ENCODE measurements at places on chromosomes 5 and 9.

DNA sequence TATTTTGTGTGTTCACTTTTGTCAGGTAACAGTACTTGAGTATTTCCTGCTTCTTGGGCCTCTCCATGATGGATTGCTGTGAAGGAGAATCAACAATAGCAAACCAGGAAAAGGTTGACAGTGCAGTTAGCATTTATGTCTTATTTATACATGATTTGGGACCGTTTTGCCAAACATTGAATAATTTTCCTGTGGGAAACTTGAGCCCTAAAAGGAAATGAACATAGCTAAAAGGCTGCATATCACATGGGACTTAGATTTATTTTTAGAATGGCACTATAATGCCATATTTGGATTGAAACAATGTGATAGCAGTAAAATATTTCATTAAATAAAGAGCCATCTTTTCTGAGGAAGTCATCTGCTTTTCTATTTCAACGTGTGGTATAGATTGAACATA is 15.3 kb downstream of the GPR21 start:
- no peak for DNase-seq

DNA sequence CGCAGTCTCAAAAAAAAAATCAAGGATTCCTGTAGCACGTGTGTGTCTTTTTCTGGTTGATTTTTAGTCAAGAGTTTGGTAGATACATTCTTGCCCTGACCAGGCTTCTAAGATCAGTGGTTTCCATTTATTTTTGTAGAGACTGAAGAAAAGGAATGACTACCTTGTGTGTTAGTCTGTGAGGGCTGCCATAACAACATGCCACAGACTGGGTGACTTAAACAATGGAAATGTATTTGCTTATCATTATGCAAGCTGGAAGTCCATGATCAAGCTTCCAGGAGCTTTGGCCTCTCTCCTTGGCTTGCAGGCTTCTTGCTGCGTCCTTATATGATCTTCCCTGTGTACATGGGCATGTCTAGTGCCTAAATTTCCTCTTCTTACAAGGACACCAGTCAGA is 127.0 kb downstream of the CCDC192 start:
- no peak for DNase-seq

- no peak for DNase-seq
Measured at GRCh38 chr5:157509093-157509492, 49.1 kb downstream of the NIPAL4 start.

DNA sequence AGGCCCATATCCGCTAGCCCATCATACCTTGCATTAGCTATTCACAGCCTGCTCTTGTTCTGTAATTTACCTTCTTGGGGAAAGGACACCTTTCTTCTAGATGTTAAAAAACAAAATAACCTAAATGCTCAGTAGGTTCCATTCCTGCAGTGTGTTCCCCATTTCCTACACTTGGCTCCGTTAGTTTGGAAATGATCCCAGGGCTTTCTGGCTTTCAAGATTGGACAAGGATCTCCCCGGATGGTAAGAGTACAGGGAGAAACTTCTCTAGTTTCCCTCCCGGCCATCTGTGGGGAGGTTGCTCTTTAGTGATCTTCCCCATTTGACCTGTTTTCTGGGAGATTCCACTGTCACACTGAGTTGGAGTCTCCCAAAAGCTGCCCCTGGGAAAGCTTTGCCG is 27.3 kb upstream of the STC2 start:
- DNase-seq: no peak

GRCh38 chr9:95509851-95510708 is 6.7 kb downstream of the PTCH1 start:
- peak; percentile 49 for DNase-seq

DNA sequence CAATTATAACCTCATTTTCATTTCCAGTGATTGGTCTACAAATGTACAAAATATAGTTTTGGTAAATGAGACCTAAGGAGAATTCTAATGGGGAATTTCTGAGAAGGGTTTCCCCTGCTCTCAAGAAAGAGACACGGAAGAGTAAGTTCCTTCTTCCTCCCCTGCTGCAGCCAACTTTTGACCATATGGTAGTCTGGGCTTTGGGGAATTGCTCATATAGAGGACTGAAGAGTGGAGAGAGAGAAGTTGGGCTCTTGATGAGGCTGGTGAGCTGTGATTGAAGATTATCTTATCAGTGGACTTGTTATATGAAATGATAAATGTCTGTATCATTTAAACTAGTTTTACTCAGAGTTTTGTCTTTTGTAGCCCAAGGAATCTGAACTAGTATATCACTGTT is 4.3 kb upstream of the LNPEP start:
- no peak for DNase-seq

DNA sequence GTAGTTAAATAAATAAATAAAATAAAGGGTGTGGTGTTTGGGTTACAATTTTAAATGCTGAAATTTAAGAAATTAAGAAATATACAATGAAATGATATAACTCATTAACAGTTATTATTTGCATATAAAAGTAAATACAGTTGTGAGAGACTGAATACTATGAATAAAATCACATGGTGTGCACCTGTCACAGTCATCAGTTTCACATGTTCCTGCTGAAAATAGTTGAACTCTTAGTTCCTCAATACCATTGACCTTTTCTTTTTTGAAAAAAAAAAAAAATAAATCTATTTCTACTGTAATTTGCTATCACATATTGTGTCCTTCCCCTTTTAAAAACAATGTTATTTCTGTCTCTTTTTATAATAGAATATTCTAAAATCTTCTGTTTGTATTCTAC is 130.9 kb upstream of the CHD1 start:
- no peak for DNase-seq

GRCh38 chr5:36417221-36417620 is 115.5 kb upstream of the RANBP3L start:
- no peak for DNase-seq

GRCh38 chr5:34652914-34653313 is 3.2 kb upstream of the RAI14 start:
- DNase-seq: no peak

DNA sequence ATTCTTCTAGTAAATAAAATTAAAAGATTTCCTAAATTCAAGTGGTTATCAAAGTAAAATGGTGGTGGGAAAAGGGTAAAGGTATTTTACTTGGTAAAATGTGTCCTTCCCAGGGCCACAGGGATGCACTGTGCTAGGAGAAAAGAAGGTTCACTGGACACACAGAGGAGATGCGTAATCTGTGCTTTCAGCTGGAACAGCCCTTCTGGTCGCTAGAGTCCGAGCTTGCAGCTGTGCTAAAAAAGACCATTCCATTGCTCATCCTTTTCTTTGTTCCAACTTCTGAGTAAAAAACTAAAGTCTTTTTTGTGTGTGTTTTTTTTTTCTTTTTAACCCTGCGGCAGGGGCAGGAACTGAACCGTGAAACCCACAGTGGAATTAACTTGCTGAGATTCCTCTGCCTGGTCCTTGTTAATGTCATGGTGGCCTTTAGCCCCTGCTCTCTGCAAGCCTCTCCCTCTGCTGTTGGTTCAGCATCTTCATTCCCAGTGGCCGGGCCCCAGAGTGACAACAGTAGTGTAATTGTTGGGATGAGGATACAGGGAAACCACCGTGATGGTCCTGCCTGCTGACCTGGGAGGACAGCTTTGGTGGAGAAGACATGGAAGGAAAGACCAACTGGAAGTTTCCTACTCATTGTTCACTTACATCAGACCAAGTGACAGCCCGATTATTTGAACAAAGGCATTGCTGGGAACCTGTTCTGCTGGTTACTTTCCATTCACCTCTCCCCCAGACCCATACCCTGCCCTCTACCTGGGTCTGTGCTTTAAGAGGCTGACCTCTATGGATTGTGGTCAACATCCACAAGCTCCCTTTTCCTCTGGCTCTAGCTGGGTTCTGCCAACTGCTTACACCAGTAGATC is 31.9 kb upstream of the FSTL4 start:
- peak; percentile 26 for DNase-seq

- DNase-seq: no peak
Measured at GRCh38 chr5:151205411-151205810, 18.5 kb downstream of the CCDC69 start.

- no peak for DNase-seq
Measured at GRCh38 chr9:86557918-86558317, 203.7 kb upstream of the TUT7 start.

DNA sequence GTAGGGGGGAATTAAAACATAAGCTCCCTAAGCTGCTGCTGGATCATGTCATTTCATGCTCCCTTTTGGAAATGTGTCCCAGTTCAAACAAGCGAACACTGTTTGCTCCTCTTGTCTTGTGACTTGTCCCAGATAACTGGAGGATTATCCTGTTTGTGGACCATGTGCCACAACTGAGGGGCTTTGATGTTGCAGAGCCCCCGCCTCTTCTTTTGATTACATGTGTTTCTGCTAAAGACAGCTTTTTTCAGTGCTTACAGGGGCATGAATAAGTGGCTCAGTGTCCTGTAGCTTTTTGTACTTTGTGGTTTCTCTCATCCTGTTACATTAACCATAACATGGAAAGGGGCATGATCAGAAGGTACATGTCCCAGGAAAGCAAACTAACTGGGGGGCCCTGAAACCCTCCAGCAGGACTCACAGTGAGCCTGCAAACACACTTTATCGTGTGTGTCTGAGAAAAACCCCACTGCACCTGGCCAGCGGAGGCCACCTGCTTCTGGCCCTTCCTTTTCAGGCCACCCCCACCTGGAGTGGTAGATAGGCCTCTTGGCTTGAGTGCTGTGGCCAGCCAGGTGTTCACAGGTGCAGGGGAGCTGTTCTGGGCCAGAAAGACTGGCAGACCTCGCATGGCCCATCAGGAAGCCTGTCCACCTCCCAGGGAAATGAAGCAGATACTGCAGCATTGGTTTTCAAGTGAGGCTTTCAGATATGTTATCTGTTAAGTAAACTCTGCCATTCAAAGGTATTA is 285.6 kb downstream of the FANCC start:
- DNase-seq: peak; percentile 60

- no peak for DNase-seq
Measured at GRCh38 chr5:165134155-165134554, 1628.7 kb downstream of the MAT2B start.

GRCh38 chr9:125644819-125645507 is 62.0 kb downstream of the MAPKAP1 start:
- DNase-seq: peak; percentile 41

DNA sequence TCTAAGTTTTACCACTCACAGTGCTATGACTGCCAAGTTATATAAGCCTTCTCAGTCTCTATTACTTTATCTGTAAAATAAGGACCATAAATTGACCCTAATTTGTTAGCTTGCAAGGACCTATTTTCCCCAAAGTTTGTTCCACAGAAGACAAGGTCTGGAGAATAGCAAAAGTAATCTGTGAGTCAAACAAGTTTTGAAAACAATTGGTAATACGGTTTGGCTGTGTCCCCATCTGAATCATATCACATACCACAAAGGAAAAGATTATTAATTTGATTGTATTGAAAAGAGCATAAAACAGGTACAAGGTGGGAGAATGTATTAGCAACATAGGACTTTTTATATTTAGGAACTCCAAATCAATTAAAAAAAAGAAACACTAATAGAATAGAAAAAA is 124.0 kb upstream of the TARS1 start:
- DNase-seq: no peak

DNA sequence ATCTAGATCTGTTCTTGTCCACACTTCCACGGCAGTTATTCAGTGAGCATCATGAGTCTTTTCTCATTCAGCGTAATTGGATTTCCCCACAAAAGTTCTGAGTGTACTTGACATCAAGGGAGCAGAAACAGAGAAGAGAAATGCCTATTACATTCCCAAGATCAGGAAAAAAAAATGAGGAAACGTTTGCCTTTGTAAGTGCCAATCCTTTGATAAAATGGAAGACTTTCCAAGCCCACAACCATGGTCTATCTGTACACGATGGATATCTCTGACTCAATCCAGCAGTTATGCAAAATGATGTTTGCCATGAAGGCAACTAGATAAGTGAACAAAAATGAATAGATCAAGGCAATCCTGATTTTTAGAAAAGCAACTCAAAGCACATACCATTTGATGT is 235.9 kb downstream of the DOCK8 start:
- DNase-seq: no peak

DNA sequence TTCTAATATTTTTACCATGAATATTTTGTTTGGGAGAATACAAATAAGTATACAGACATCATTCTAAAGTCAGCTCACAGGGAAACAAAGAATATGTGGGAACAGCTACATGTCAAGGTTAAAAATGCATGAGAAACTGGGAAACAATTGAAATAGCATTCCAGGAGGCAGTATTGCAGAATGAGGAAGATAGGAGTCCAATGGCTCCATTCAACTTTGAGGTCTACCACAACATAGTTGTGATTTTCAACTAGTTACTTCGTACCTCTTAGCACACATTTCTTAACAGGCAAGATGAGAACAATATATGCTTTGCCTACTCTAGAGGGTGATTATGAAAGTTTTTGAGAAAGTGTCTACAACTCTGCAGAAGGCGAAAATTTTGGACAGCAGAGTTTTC is 35.2 kb upstream of the CAST start:
- no peak for DNase-seq

DNA sequence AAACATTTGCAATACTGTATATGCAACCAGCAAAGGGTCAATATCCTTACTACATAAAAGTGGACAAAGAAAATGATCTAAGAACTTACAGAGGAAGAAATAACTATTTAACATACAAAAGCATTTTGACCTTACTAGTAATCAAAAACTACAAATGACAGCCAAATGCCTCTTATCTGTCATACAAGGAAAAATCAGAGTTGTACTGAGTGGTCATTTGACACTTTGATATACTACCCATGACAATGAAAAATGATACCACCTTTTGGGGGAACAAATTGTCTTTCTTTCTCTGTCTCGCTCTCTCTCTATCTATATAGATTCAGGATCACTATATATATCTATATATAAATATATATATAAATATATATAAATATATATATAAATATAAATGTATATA is 50.4 kb upstream of the ZSWIM6 start:
- no peak for DNase-seq

GRCh38 chr5:80242849-80243248 is 13.0 kb downstream of the SERINC5 start:
- no peak for DNase-seq

DNA sequence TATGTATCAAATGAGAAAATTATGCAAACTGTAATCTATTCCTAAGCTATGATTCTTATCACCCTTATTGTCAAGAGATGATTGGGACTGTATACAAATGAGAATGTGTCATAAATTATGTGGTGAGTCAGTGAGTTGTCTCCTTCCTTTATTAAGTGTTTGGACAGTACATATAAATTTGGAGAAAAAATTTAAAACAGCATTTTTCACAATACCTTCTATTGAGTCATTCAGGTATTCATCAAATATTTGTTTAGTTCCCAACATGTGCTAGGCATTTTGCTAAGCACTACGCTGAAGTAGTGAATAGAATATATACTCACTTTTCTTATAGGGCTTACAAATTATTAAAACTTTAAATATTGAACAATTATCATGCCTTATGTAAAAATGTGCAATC is 36.3 kb upstream of the PTPRD start:
- DNase-seq: no peak

- no peak for DNase-seq
Measured at GRCh38 chr5:179804555-179804947, 2.1 kb downstream of the MGAT4B start.

DNA sequence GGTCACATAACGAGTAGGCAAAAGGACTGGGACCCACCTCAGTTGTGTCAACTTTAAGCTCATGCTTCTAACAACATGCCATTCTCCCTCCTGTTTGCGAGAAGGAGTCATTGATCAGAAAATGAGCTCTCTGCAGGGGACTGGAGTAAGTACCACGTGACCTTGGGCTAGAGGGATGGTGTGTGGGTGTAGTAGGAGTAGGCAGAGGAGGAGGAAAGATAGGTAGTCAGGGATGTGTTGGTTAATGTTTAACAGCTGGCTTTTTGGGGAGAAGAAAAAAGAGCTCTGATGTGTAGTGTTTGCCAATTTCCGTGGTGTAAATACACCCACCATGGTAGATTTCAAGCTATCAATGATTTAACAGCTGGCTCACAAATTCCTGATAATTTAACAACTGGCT is 160.3 kb upstream of the TBC1D2 start:
- no peak for DNase-seq
